ENCODE measurements at places on chromosomes 16 and 17.

GRCh38 chr16:56426585-56426984 lies 1.2 kb upstream of the AMFR start:
- peaks cover 37% of the 10 kb centered on the region for H3K4me1 ChIP-seq
- peaks cover 17% of the 10 kb centered on the region for H3K36me3 ChIP-seq
- DNase-seq: no peak
- H3K4me3 ChIP-seq: no peak overlapping the region
- no peaks in the 10 kb centered on the region for H3K27me3 ChIP-seq

- no peak overlapping the region for H3K4me3 ChIP-seq
- no peaks in the 10 kb centered on the region for H3K36me3 ChIP-seq
- peaks cover 40% of the 10 kb centered on the region for H3K4me1 ChIP-seq
- peak overlapping the region; percentile 82 for H3K27ac ChIP-seq
- peak; percentile 92 for DNase-seq
Observed at GRCh38 chr17:76791053-76791980, 53.4 kb downstream of the MFSD11 start.

- no peaks in the 10 kb centered on the region for H3K27me3 ChIP-seq
- DNase-seq: no peak
- no peak overlapping the region for H3K27ac ChIP-seq
- no peak overlapping the region for H3K4me3 ChIP-seq
- no peaks in the 10 kb centered on the region for H3K36me3 ChIP-seq
- no peaks in the 10 kb centered on the region for H3K4me1 ChIP-seq
Observed at GRCh38 chr17:40498281-40499084, 2.9 kb downstream of the TNS4 start.

DNA sequence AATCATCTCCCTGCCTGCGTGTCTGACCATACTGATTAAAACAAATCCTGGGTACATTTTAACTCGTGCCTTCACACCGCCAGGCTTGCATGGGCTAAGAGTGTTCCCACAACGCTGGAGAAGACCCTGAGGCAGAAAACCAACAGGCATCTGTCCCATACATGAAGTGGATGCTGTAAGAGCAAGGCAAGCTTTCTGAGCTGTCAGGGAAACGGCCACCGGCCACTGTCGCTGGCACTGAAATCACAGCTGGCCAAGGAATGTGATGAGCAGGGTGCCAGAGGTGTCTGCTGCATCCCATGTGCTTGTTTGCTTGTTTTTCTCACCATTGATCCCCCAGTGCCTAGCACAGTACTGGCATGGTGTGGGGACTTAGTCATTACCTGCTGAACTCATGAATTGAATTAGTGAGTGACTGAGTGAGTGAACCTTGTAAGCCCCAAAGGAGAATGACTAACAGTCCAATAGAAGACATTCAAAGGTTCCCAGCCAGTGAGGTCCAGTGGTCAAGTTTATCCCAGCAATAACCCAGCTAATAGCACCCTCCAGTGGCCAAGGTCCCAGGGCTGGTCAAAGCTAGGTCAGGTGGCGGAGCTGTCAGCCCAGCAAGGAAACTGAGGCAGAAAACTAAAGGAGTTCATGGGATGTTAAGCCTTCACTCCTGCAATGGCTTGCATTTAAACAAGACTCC lies 92.7 kb upstream of the CDH5 start:
- no peaks in the 10 kb centered on the region for H3K36me3 ChIP-seq
- no peak for DNase-seq
- H3K4me1 ChIP-seq: peaks cover 6% of the 10 kb centered on the region
- no peak overlapping the region for H3K4me3 ChIP-seq

DNA sequence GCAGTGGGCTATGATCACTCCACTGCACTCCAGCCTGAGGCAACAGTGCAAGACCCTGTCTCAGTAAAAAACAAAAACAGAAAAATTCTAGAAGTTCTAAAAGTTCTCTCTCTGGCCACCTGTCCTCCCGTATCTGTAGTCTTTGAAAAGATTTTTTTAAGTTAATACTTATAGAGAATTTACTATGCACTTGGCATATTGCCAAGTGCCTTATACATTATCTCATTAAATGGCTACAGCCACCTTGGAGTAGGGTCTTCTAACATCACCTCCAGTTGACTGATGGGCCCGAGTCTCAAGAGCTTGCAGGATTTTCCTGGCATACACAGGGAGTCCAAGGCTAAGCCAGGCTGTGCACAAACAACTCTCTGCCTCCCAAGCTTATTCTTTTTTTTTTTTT lies 44.7 kb downstream of the TMEM186 start:
- H3K36me3 ChIP-seq: 0 out of 2 replicates have a peak, but pooled peaks cover 11% of the 10 kb centered on the region
- no peak for DNase-seq
- no peak overlapping the region for H3K27ac ChIP-seq
- no peaks in the 10 kb centered on the region for H3K27me3 ChIP-seq
- no peak overlapping the region for H3K4me3 ChIP-seq
- H3K4me1 ChIP-seq: no peaks in the 10 kb centered on the region

DNA sequence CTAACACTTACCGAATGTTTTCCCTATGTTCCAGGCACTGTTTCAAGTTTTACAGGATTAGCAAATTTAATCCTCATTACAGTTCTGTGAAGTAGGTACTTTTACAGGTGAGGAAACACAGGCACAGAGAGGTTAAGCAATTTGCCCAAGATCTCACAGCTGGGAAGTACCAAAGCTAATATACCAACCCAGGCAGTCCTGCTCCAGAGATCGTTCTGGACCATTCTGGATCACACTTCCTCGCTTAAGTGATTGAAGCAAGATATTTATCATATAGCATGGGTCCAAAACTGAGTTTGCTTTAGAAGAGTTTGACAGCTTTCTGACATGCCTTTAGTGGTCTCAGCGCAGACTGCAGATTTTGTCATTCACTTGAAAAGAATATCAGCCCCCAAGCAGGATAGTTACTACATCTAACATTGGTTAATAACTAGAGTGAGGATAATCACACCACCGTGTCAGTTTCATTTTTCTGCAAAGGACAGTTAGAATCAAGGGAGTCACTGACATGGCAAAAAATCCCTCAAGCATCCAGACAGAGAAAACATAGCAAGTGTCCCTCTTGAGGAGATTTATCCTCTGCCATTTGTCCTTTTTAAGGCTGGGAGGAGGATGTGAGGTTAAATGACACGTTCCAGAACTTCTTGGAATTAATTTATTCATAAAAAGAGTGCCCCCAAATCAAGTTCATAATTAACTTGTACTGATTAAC lies 5.1 kb downstream of the HS3ST3B1 start:
- peaks cover 12% of the 10 kb centered on the region for H3K36me3 ChIP-seq
- peaks cover 42% of the 10 kb centered on the region for H3K4me1 ChIP-seq
- H3K27ac ChIP-seq: peak overlapping the region; percentile 6
- no peaks in the 10 kb centered on the region for H3K27me3 ChIP-seq
- 0 out of 2 replicates have a peak overlapping the region, but pooled peaks have one; percentile 7 for H3K4me3 ChIP-seq
- DNase-seq: no peak

- no peaks in the 10 kb centered on the region for H3K27me3 ChIP-seq
- no peak overlapping the region for H3K27ac ChIP-seq
- peaks cover 35% of the 10 kb centered on the region for H3K36me3 ChIP-seq
- H3K4me1 ChIP-seq: peaks cover 50% of the 10 kb centered on the region
- H3K4me3 ChIP-seq: no peak overlapping the region
- DNase-seq: no peak
Observed at GRCh38 chr16:1347286-1347855, 4.3 kb downstream of the TSR3 start.

- H3K27me3 ChIP-seq: peaks cover 34% of the 10 kb centered on the region
- no peak overlapping the region for H3K4me3 ChIP-seq
- no peaks in the 10 kb centered on the region for H3K36me3 ChIP-seq
- H3K4me1 ChIP-seq: no peaks in the 10 kb centered on the region
- DNase-seq: no peak
- no peak overlapping the region for H3K27ac ChIP-seq
Observed at GRCh38 chr17:48997827-48998586, 822 bp downstream of the IGF2BP1 start.

DNA sequence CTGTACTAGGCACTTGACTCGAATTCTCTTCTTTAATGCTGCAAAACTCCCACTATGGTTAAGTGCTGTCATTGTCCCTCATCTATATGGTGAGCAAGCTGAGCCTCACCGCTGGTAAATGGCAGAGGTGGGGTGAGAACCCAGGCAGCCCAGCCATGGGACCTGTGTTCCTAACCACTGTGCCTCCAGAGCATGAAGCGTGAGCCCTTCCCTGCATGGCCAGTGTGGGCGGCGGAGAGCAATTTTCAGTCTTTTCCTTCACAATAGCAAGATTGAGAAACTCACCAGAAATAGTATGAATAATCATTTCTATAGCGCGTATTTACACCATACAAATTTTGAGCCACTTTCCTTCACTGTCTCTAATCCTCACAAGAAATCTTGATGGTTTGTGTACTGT lies 9.2 kb downstream of the BFAR start:
- H3K4me3 ChIP-seq: no peak overlapping the region
- no peaks in the 10 kb centered on the region for H3K4me1 ChIP-seq
- peaks cover 72% of the 10 kb centered on the region for H3K36me3 ChIP-seq
- no peak for DNase-seq

DNA sequence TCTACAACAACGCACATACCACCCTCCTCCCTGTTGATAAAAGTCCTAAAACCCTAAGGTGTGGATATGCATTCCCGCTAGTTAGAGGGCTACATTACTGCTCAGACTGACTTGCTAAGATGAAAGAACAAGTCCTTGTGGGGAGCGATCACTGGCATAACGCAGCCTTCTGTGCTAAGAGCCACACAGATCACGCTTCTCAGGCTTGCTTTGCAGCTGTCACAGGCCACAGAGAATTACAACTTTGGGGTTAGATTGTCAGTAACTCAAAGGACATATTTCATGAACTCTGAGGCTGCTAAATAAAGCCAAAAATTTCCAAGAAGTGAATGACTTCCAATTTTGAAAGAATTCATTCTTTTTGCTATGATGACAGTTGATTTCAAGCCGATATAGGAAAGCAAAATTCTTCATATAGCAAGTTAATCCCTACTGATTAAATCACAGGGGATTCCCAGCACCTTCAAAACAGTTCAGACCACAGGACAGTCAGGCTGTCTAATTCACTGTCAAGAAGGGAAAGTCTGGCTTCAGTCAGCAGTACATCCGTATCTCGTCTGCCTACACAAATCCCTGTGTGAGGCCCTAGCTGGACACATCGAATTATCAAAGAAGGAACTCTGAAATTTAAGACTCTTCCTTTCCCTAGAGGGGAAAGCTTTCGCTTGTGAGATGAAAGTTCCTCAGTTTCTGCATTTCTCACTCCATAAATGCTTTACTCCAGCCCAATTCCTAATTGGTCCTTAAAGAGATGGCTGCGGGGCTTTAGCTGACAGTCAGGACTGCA lies 107.1 kb downstream of the VPS53 start:
- peaks cover 16% of the 10 kb centered on the region for H3K36me3 ChIP-seq
- H3K4me3 ChIP-seq: no peak overlapping the region
- DNase-seq: no peak
- no peaks in the 10 kb centered on the region for H3K4me1 ChIP-seq

- H3K4me3 ChIP-seq: no peak overlapping the region
- no peak overlapping the region for H3K27ac ChIP-seq
- no peaks in the 10 kb centered on the region for H3K36me3 ChIP-seq
- no peak for DNase-seq
- H3K4me1 ChIP-seq: peaks cover 10% of the 10 kb centered on the region
- H3K27me3 ChIP-seq: no peaks in the 10 kb centered on the region
Observed at GRCh38 chr17:56918916-56919315, 5.1 kb upstream of the TRIM25 start.

DNA sequence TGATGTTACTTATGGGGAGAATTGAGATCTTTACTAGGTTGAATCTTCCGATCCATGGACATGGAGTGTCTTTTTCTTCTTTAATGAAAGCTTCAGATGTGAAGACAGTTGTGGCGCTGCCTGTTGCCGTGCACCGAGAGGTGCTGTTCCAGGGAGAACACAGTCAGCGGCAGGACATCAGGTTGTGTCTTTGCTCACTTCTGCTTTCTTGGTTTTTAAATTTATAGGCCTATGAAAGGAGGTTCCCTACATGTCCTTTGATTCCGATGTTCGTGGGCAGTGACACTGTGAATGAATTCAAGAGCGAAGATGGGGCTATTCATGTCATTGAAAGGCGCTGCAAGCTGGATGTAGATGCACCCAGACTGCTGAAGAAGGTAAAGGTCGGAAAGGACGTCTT lies 49.8 kb downstream of the SEC14L1 start:
- H3K36me3 ChIP-seq: peaks cover 24% of the 10 kb centered on the region
- peaks cover 7% of the 10 kb centered on the region for H3K4me1 ChIP-seq
- no peak overlapping the region for H3K27ac ChIP-seq
- no peaks in the 10 kb centered on the region for H3K27me3 ChIP-seq
- DNase-seq: no peak

All from DND-41 (cell line).